ENCODE measurements at places on chromosomes 3 and 15.

DNA sequence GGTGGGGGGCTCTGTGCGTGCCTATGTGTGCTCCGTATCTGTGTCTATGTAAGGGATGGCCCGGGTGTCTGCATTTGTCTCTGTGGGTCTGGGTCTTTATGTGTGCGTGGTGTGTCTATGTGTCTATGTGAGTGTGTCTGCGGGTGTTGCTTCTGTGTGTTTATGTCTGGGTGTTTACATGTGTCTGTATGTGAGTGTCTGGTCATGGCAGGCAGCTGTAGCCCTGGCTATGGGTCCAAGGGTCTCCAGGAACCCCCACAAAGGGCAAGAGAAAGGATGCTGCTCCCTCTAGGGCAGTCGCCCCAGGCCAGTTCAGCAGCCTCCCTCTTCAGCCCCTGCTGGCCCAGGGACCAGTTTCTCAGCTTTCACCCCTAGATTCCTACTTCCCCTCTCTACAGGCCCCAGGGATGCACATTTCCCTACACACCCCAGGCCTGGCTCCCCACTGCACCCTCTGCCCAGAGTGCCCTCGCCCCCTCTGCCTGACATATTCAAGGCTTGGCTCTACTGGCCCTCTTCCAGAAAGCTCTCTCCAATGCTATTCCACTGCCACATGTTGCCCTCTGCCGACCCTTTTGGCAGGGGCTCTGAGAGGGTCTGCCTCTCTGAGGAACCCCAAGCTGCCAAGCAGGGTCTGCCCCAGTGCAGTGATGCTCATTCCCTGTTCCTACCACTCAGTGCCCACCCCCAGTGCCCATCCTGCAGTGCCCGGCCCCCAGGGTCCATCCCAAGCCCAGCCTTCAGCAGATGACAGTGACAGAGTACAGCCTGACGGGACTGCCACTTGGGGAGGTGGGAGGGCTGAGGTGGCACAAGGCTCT, 1.0 kb upstream of the MYL3 start:
- DNase-seq = no peak

DNA sequence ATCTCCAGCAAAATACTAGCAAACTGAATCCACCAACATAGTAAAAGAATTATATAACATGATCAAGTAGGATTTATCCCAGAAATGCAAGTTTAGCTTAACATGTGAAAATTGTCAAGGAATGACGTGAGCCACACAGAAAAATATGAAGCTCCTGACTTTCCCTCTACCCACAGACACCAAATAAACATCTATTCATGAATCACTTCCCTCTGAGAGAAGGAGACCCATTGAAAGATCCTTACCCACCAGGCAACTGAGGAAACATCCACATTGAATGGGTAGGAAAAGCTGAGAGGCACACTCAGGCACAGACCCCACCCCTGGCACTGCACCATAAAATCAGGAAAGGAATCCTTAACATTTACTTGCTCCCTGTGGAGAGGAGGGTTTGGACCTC, 102.2 kb upstream of the MANF start:
- no peak for DNase-seq

DNA sequence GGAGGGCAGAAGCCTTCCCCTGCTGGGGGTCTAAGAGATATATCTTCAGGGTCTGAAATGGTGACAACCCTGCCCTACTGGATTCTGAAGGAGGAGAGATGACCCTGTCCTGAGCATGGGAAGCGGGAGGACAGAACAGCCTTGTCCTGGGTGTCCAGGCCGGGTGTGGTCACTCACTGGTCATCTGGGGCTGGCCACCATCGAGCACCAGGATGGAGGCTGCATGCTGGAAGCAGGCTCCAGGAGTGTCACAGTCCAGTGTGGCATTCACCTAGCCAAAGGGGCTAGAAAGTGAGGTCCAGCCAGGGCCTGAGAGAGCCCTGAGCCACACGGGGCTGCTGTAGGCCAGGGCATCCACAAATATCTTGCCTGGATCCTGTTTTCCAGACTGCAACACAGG, 5.2 kb downstream of the CDHR4 start:
- no peak for DNase-seq

- DNase-seq = no peak
Measured at GRCh38 chr3:162641317-162641716, 1144.7 kb downstream of the OTOL1 start.

DNA sequence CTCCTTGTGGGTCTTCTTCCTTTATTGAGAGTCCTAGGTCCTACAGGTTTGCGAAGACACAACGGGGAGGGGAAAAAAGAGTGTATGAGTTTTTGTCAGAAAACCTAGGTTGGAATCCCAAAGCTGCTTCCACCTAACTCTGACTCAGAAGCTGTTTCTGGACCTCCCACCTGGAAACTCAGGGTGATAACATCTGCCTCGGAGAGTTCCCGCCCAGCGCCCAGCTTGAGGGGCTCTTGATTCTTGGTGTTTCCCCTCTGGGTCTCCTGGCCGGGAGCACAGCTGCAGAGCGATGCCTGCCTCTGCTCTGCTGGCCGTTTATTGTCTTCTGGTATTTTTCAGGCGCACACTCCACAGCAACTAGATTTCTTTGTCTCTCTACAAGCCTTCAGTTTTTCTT, 52.9 kb upstream of the MYZAP start:
- DNase-seq = no peak

- no peak for DNase-seq
Measured at GRCh38 chr3:36941162-36941561, 3.7 kb downstream of the TRANK1 start.

DNA sequence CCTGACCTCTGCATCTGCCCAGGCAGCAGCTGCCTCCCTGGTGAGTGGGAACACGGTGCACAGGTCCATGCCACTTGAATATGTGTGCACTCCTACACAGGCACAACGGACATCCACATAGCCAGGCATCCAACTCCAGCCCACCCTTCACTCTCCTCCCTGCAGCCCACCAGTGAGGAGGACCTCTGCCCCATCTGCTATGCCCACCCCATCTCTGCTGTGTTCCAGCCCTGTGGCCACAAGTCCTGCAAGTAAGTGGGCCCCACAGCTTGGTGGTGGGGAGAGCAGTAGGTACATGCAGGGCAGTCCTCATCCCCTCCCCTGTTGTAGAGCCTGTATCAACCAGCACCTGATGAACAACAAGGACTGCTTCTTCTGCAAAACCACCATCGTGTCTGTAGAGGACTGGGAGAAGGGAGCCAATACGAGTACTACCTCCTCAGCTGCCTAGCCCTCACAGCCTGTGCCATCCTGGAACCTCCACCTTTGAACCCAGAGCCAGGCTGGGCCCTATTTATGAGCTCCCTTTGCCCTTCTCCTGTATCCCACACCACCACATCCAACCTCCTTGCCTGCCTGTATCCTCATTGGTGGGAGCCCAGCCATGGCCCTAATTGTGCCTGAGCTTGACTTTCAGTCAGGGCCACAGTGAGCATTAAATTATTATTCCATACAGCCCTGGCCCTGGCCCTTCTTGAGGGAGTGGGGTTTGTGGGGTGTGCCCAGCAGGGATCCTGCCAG, 1.5 kb upstream of the AMIGO3 start:
- DNase-seq = no peak

DNA sequence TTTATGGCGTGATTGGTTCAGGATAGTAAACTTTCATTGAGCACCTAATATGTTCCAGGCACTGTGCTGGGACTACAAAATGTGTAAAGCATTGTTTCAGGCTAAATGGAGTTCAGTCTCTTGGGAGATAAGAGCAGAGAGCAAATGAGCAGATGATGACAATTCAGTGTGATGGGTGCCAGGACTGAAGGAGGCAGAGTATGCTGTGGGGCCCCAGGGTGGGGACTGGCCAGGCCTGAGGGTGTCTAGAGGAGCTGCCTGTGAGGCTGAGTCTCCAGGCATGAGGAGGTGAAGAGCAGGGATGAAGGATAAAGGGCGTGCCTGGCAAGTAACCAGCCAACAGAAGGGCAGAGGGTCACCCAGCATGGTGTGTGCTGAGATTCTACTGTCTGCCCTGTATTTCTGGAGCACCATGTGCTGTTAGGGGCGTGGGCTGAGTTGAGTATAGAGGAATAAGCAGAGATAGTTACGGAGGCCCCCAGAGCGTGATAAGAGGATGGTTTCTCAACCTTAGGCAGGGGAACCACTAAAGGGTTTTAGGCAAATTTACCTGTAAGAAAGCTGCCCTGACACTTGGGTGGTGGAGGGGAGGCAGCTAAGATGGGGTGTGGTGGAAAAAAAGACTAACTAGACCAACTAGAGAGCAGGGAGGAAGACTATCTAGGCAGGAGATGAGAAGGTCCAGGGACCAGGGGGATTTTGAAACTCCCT, 38.5 kb downstream of the EPHB1 start:
- no peak for DNase-seq

GRCh38 chr15:55770261-55770660, 27.3 kb upstream of the PRTG start:
- no peak for DNase-seq

- DNase-seq = no peak
Measured at GRCh38 chr15:52870015-52870414, 79.9 kb upstream of the ONECUT1 start.

- peak; percentile 84 for DNase-seq
Measured at GRCh38 chr15:72685925-72686794, at the start of the genes BBS4 and HIGD2B. BBS4 (plus strand) TSS chr15:72686207; CDS start chr15:72686228, 21 bp downstream. HIGD2B (minus strand) TSS chr15:72686182; CDS start chr15:72676374, 9,808 bp downstream.

- DNase-seq = no peak
Measured at GRCh38 chr15:74252721-74253120, 16.6 kb downstream of the CCDC33 start.

- no peak for DNase-seq
Measured at GRCh38 chr15:73388256-73388781, 19.6 kb upstream of the HCN4 start.

DNA sequence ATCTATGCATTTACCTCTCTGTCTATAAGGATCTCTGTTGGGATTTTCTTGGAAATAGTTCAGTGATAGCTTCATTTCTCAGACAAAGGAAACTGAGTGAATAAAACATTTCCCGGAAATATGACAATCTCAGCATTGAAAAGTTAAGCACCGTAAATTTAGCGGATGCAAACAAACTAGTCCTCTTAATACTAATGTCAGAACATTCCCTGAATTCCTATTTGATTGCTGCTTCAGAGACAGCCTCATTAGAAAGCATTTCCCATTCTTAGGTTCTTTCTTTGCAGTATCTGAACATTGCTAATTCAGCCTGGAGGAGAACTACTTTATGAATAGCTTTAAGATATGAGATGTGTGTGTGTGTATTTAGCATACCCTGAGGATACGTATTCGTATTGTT, 101.3 kb downstream of the NR2F2 start:
- no peak for DNase-seq

GRCh38 chr3:179332240-179332639, 9.4 kb downstream of the ZNF639 start:
- DNase-seq = no peak

- no peak for DNase-seq
Measured at GRCh38 chr3:154228561-154229216, 95.6 kb downstream of the DHX36 start.

DNA sequence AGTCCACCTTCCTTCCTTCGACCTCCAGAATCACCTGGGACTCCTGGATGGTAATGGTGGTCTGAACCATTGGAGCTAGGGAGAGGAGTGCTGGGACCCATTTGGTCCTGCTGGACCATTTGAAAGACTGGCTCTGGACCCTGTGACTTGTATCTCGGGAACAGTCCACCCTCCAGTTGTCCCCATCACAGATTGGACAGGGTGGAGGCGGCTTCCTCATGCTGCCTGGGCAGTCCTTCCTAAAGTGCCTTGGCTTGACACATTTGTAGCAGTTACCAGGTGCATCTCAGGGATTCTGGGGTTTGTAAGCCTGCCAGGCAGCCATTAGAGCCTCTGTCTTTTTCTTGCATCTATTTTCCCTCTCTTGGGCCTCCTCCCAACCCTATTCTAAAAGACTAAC, 758.1 kb downstream of the NAALADL2 start:
- DNase-seq = no peak

DNA sequence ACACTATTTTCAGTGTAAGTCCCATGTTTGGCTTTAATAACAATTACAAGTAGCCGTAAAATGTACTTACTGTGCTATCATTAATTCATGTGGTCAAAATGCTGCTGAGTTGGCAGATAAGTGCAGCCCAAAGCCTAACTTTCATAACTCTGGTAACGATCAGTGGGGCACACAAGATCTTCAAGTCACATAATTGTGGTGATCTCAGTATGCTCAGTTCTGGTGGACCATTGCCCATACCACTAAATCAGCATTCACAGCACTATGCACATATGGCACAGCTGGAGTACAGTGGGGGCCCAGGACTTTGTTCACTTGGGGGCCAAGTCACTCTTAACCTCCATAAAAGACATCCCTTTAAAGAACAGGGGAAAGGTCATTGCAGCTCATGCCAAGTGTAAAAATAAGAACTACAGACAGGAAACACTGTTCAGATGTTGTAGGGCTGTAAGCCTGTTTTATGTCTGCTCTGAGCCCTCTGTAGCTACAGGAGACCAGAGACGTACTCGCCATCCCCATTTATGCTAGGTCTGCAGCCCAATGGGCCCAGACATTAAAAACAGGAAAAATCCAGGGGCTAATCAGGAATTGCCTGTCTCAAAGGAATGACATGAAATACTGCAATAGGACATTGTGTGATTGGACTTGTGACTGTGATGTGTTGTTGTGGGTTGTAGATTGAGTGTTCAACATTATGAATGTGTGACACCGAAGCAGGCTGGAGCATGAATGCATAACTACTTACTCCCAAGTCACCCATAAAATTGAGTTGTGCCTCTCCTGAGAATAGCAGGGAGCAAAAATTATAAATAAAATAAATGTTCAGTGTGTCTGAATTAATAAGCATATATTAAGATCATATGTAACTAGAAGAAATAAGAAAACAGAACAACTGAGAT, 282.5 kb upstream of the EPHA3 start:
- no peak for DNase-seq

GRCh38 chr3:140529096-140529495, 148.8 kb upstream of the TRIM42 start:
- DNase-seq = no peak

GRCh38 chr15:89378296-89379151, 43.9 kb upstream of the POLG start:
- no peak for DNase-seq

GRCh38 chr3:111747490-111747889, 111.6 kb upstream of the PHLDB2 start:
- DNase-seq = no peak

GRCh38 chr3:31613177-31613576, 80.5 kb downstream of the STT3B start:
- DNase-seq = no peak

- DNase-seq = no peak
Measured at GRCh38 chr15:48888836-48889235, 10.9 kb downstream of the EID1 start.

DNA sequence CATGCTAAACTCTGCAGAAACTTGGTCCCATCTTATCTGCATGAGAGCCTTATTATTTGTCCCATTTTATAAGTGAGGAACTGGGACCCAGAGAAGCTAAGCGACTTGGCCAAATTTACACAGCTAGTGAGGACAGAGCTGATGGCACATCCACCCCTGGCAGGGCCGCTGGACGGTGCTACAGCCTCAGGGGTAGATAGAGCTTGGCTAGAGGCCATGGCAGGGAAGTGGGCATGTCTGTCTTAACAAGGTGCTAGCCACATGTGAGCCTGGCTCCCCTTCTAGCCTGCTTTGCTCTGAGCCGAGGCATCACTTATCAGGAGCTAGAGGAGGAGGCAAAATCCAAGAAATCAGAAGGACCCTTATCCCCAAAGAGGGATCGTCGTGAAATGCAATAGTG, 36.7 kb upstream of the SYNM start:
- DNase-seq = no peak
